Mucosa of descending colon (tissue), 3 donors: ENCODE measurements at places on chromosomes 2 and 18. TPM values are rescaled to one million over a fixed set of nuclear protein-coding genes. Genes with fewer than 3 reads are reported as not detected.

DNA sequence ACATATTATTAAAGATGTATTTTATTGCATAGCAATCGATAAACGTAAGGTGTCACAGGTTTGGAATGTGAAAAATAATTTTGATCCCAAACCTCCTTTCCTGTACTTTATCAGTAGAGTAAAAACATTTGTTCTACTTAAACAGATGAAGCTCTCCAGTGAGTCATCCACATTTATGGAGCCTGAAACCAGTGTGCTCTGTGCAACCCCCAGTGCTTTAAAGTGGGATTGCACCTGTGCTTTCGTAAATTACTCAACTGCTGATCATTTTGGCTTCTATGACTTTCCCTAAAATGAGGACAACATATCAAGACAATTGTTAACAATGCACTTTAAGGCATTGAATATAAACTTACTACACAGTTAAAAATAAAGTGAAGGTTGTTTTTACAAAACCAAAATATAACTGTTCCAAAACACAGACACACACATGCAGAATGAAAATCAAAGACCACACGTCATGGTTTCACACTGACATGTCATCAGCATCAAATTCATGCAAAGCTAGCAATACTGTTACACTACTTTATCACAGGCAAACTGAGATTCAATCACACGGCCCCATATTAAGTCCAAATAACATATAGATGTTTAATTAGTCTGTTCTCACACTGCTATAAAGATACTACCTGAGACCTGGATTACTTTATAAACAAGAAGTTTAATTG lies 9.7 kb downstream of the TMEM18 start:
- DNase-seq: no peak

NTSR2 gene
- total RNA-seq: not detected

- DNase-seq: no peak
Measured at GRCh38 chr18:43271593-43272432, 5.5 kb downstream of the SYT4 start.

- no peak for DNase-seq
Measured at GRCh38 chr2:44843641-44844310, 97.7 kb upstream of the SIX3 start.

DNA sequence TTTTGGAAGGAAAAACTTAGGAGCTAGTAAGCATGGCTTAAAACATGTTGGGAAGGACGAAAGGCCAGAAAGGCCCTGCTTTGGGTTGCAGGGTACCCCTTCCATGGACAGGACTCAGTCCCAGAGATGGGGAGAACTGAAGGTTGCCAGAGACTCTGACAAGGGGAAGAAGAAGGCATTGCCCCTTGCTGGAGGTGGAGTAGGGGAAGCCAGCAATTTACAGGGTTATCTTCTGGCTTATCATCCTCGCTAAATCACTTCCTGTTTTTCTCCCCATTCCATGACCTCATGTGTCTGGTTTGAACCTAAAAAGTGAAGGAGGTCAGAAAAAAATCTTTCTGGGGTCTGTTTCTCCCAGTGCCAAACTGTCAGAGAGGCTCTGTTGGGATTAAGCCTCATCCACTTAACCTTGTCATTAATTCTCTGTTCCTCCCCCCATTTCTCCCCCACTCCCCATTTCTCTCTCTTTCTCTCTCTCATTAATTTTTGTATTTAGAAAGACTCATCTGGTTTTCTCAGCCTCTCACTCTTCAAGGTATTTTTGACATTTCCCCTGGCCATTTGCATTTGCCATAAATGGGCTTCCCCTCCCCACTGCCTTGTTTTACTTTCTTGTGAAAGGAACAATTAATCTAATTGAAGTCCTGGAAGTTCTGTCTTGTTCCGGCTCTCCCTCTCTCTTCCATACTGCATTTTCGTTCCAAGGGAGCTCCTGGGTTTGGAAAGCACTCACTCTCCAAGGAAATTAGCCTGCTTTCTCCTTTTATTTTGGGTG lies 17.4 kb downstream of the NRP2 start:
- no peak for DNase-seq

GRCh38 chr2:235605312-235606003 lies 111.6 kb downstream of the AGAP1 start:
- DNase-seq: peak; percentile 78

GRCh38 chr18:37619964-37620363 lies 54.4 kb upstream of the CELF4 start:
- no peak for DNase-seq

- DNase-seq: no peak
Measured at GRCh38 chr2:210562502-210563080, 6.2 kb downstream of the CPS1 start.

CXCR4 gene
- 12.6 TPM for total RNA-seq

- no peak for DNase-seq
Measured at GRCh38 chr2:24883946-24884345, 36.1 kb downstream of the ADCY3 start.

- DNase-seq: no peak
Measured at GRCh38 chr18:36412778-36413177, 115.3 kb downstream of the FHOD3 start.

KCNK3 gene
- total RNA-seq: 11.0 TPM

- DNase-seq: no peak
Measured at GRCh38 chr2:197256021-197256420, 54.6 kb downstream of the ANKRD44 start.

DNA sequence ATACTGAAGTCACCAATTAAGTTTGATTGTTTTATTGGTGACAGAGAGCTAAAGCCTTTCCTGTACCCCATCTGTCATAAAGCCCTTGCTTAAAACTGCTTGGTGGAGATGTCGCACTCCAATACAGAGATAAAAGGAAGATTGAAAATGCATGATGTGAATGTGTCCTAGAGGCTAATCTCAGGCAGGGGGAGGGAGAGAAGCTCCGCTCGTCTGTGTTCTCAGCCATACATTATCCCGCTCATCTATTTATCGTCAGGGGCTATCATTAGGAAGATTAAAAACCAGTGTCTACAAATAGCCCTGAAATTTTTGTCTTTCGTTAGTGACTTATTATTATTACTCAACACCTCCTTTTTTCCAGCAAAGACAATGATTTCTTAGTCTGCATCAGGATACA lies 110.3 kb downstream of the CMPK2 start:
- no peak for DNase-seq

CD302 gene
- 27.1 TPM for total RNA-seq

GRCh38 chr2:200469708-200470211 lies 40.1 kb downstream of the KCTD18 start:
- no peak for DNase-seq

GRCh38 chr2:37721201-37721560 lies 49.7 kb upstream of the CDC42EP3 start:
- no peak for DNase-seq

DNA sequence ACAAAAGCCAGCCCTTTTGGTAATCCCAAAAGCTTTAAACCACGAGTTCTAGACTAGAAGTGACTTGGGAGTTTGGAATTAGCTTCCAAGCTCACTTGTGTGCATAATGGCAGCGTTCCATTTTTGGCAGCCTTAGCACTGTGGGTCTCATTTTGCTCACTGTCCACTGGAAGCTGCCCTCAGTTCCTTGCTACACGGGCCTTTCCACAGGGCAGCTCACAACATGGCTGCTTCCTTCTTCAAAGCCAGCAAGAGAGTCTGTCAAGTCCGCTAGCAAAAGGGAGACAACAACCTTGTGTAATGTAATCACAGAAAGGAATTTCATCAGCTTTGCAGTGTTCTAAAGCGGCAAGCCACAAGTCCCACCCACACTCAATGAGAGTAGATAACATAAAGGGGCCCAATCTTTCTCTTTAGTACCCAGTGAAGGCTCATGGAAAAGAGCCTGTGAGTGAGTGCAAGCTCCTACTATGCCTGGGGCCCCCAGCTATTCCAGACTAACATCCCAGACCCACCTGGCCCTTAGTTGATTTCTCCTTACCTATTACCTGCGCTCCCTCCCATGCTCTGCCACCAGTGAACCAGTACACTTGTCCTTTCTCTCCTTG lies 239.7 kb upstream of the FBXO11 start:
- no peak for DNase-seq

ME2 gene
- total RNA-seq: 74.6 TPM

- no peak for DNase-seq
Measured at GRCh38 chr2:11872247-11872947, 126.0 kb downstream of the LPIN1 start.

DNA sequence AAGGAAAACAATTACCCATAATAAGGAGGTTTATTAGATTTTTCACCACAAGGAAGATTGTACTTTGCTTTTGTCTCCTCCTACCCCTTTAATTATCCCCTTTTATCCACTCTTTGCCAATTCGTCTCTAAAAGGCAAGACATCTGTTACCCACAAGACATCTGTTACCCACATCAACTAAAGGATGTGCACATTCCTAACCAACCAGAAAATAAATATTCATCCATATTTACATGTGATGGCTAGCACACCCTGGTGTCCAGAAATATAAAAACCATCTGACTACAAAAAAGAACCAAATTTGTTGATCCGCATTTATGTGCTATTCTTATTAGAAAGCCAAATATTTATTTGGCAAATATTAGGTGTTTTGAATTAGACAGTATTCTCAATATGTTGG lies 35.7 kb downstream of the ACVR1C start:
- no peak for DNase-seq

- DNase-seq: no peak
Measured at GRCh38 chr2:86787736-86788135, 3.0 kb downstream of the CD8A start.

GRCh38 chr18:65516209-65516608 lies 234.6 kb upstream of the CDH7 start:
- DNase-seq: no peak

STPG4 gene
- total RNA-seq: 0.46 TPM

GRCh38 chr18:48222118-48222517 lies 187.1 kb downstream of the ZBTB7C start:
- no peak for DNase-seq

DNA sequence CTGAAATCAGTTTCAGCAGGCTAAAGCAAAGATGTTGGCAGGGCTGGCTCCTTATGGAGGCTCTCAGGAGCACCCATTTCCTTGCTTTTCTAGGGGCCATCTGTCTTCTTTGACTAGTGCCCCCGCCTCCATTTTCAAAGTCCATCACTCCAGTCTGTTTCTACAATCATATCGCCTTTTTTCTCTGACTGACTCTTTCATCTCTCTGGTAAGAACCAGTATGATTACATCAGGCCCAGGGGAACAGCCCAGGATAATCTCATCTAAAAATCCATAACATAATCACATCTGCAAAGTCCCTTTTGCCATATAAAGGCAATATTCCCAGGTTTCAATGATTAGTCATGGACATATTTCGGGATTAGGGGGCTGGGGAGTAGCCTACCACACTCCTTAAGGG lies 57.0 kb downstream of the CUL3 start:
- no peak for DNase-seq

GRCh38 chr2:4151521-4151920 lies 448.1 kb downstream of the DCDC2C start:
- no peak for DNase-seq

FAP gene
- total RNA-seq: 0.20 TPM

DNA sequence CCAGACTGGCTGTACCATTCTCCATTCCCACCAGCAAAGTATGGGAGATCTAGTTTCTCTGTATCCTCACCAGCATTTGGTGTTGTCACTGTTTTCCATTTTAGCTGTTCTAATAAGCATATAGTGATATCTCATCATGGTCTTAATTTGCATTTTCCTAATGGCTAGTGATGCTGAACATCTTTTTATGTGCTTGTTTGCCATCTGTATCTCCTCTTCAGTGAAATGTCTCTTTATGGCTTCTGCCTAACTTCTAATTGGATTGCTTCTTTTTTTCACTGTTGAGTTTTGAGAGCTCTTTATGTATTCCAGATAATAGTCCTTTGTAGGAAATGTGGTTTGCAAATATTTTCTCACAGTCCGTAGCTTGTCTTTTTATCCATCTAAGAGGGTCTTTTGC lies 18.9 kb upstream of the BIN1 start:
- no peak for DNase-seq

TNFRSF11A gene
- 59.3 TPM for total RNA-seq

GRCh38 chr2:96541398-96542152 lies 5.0 kb downstream of the ARID5A start:
- peak; percentile 34 for DNase-seq

- no peak for DNase-seq
Measured at GRCh38 chr2:85865539-85866164, 23.1 kb downstream of the ST3GAL5 start.

TMEM200C gene
- total RNA-seq: 2.1 TPM

CDK15 gene
- total RNA-seq: not detected

REG1A gene
- not detected for total RNA-seq

DNA sequence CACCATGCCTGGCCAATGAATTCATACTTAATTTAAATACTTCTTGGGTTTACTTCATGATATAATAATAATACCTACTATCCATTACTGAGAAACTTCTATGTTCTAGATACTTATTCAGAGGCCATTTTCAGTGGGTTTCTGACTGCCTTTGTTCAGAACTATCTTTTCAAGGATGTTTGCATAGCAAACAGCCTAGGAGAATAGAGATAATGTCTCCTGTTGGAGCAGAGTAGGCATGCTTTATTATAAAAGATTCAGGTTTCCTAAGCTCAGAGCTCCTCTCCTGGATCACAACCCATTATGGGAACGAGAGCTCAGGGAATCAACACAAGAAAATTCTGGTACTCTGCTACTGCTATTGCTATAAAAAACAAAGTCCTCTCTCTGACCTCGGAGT lies 11.1 kb downstream of the FASTKD1 start:
- no peak for DNase-seq

MPPE1 gene
- total RNA-seq: 68.8 TPM

PTH2R gene
- total RNA-seq: 0.09 TPM

GRCh38 chr2:229408356-229408755 lies 137.3 kb upstream of the PID1 start:
- no peak for DNase-seq

DNA sequence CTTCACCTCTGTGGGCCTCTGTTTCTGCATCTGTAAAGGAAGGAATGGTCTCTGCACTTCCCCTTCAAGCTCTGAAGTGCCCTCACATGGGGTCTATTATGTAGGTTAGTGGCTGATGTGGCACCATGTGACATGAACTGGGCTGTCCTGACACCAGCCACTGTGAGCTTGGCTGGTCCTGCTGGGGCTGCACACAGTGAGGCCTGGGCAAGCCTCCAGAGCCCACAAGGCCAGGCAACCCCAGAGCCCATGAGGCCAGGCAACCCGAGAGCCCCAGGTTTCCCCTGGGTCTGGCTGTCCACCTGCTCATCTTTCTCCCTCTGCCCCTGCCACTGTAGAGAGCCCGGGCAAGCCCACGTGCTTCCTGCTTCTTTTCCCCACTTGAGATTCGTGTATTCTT lies 150.1 kb upstream of the SMAD2 start:
- no peak for DNase-seq

CENPA gene
- total RNA-seq: 1.7 TPM

TGFA gene
- total RNA-seq: 33.5 TPM

GRCh38 chr2:196980473-196980872 lies 54.0 kb upstream of the PGAP1 start:
- DNase-seq: no peak
